Thymus (tissue), 14 donors: ENCODE measurements at places on chromosomes 7 and 10.

DNA sequence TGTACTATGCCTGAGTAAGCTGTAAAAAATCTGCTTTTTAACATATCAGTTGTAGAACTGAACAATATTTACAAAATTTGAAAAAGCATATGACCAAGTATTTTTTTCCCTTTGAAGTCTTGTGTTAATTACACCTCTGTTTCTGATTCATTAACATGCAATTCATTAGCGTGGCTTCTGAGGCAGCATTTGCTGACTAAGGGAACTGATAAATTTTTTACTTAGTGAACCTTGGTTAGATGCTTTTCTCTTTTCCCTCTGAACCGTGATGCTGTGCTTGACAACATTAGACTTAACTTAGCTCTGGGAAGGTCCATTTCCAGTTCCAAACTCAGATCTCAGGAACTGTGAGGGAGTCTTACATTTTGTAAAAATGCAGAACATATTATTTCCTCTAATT lies 28.1 kb downstream of the TWIST1 start:
- no peaks in the 10 kb centered on the region for H3K27me3 ChIP-seq
- no peak overlapping the region for H3K4me3 ChIP-seq
- H3K36me3 ChIP-seq = no peaks in the 10 kb centered on the region
- no peak for DNase-seq

- H3K27ac ChIP-seq = no peak overlapping the region
- no peaks in the 10 kb centered on the region for H3K4me1 ChIP-seq
These were observed 29.8 kb upstream of the PODXL start for GRCh38 chr7:131586259-131586658.

GRCh38 chr7:148261996-148262688 lies 328.4 kb upstream of the C7orf33 start:
- no peak overlapping the region for H3K27ac ChIP-seq
- H3K4me3 ChIP-seq = no peak overlapping the region
- no peaks in the 10 kb centered on the region for H3K36me3 ChIP-seq
- no peak for DNase-seq
- H3K27me3 ChIP-seq = no peaks in the 10 kb centered on the region

GRCh38 chr7:5482020-5482498 lies 58.4 kb upstream of the TNRC18 start:
- no peaks in the 10 kb centered on the region for H3K27me3 ChIP-seq
- DNase-seq = no peak
- H3K27ac ChIP-seq = no peak overlapping the region
- H3K4me1 ChIP-seq = peaks cover 2% of the 10 kb centered on the region
- H3K4me3 ChIP-seq = no peak overlapping the region
- H3K36me3 ChIP-seq = peaks cover 5% of the 10 kb centered on the region

DNA sequence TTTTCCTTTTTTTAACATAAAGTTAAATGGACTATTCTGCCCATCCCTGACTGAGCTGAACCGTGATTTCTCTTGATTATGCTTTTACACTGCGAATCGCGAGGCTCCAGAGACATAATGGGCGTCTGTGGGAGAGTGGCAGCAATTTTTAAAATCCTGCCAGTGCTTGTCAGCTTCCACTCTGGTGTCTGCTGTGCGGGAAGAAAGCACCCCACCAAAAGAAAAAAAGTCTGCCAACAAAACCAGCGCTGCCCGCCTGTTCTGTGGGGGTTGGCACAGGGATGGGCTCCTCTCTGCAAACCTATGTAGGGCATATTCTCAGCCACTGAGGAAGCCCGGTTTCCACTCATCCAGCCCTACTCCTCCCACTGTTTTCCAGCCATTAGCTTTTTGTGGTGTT lies 592.3 kb upstream of the GALNT17 start:
- DNase-seq = no peak
- no peak overlapping the region for H3K4me3 ChIP-seq
- no peaks in the 10 kb centered on the region for H3K4me1 ChIP-seq
- H3K27ac ChIP-seq = no peak overlapping the region
- no peaks in the 10 kb centered on the region for H3K36me3 ChIP-seq
- no peaks in the 10 kb centered on the region for H3K27me3 ChIP-seq

DNA sequence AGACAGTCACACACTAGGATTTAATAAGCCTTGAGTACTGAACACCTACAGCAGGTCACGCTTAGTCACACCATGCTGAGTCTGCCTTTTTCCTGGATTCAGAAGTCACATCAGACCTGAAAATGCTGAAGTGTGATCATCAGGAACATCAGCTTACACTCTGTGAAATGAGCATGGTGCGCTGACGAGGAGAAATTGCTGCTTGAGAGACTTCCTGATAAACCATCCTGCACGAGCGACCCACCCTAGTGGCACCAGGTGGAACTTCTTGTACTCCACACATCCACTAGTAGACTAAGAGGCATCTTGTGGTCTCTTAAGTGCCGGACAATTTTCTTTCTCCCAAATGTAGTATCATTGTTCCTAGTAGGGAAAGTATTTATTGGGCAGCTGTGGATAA lies 51.8 kb upstream of the MRLN start:
- no peak overlapping the region for H3K27ac ChIP-seq
- no peak for DNase-seq
- no peak overlapping the region for H3K4me3 ChIP-seq
- no peaks in the 10 kb centered on the region for H3K27me3 ChIP-seq

- peak overlapping the region; percentile 48 for H3K4me3 ChIP-seq
- peaks cover 2% of the 10 kb centered on the region for H3K4me1 ChIP-seq
- peak overlapping the region; percentile 62 for H3K27ac ChIP-seq
These were observed 1.6 kb downstream of the CHST15 start for GRCh38 chr10:124091646-124092249.

GRCh38 chr7:48424731-48425130 lies 253.5 kb downstream of the ABCA13 start:
- H3K4me3 ChIP-seq = no peak overlapping the region
- no peaks in the 10 kb centered on the region for H3K27me3 ChIP-seq
- no peak overlapping the region for H3K27ac ChIP-seq
- H3K4me1 ChIP-seq = no peaks in the 10 kb centered on the region

- H3K4me3 ChIP-seq = no peak overlapping the region
- no peaks in the 10 kb centered on the region for H3K27me3 ChIP-seq
- H3K36me3 ChIP-seq = no peaks in the 10 kb centered on the region
- DNase-seq = no peak
- H3K4me1 ChIP-seq = peaks cover 10% of the 10 kb centered on the region
These were observed 51.8 kb upstream of the CHST3 start for GRCh38 chr10:71912431-71912830.

GRCh38 chr7:82247814-82248433 lies 195.7 kb downstream of the CACNA2D1 start:
- no peaks in the 10 kb centered on the region for H3K36me3 ChIP-seq
- no peak for DNase-seq
- H3K27ac ChIP-seq = no peak overlapping the region
- no peaks in the 10 kb centered on the region for H3K27me3 ChIP-seq

DNA sequence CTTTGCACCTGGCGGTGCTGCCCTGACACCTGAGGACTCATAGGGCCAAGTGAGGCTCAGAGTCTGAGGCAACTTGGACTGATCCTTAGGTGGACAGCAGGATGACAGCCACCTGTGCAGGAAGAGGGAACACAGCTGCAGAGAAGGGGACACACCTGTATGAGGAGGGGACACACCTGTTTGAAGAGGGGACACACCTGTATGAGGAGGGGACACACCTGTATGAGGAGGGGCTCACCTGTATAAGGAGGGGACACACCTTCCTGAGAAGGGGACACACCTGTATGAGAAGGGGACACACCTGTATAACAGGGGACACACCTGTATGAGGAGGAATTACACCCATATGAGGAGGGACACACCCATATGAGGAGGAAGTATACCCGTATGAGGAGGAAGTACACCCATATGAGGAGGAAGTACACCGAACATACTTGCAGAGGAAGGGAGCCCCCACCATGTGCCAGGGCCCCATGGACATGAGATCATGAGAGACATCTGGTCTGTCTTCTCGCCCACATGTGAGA lies 285.9 kb downstream of the ADARB2 start:
- peaks cover 3% of the 10 kb centered on the region for H3K4me1 ChIP-seq
- H3K36me3 ChIP-seq = no peaks in the 10 kb centered on the region
- DNase-seq = no peak
- H3K27ac ChIP-seq = no peak overlapping the region
- no peak overlapping the region for H3K4me3 ChIP-seq

- H3K4me3 ChIP-seq = peak overlapping the region; percentile 34
- H3K27me3 ChIP-seq = peaks cover 69% of the 10 kb centered on the region
- no peak overlapping the region for H3K27ac ChIP-seq
- H3K36me3 ChIP-seq = no peaks in the 10 kb centered on the region
- peaks cover 9% of the 10 kb centered on the region for H3K4me1 ChIP-seq
- DNase-seq = no peak
These were observed 1.8 kb downstream of the LAMB1 start for GRCh38 chr7:108000875-108001763.

- no peak overlapping the region for H3K4me3 ChIP-seq
- H3K27me3 ChIP-seq = no peaks in the 10 kb centered on the region
- peaks cover 19% of the 10 kb centered on the region for H3K4me1 ChIP-seq
- H3K27ac ChIP-seq = no peak overlapping the region
These were observed 214.8 kb downstream of the KLF6 start for GRCh38 chr10:3570131-3570729.

DNA sequence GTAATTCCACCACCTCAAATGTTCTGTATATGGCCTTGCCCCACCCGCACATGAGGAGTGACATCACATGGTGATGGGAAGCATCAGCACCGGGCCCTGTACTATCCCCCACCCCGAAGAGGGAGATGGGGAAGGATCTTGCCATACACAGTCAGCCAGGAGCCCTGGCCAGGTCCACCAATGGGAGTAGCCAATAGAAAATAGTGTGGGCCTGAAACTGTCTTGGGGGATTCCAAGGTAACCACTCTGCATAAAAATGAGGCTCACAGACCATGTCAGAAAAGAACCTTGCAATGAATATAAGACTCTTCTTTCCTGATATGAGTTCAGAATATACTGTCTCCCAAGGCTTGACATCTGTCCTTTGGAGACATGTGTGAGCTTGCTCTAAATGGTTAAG lies 51.1 kb downstream of the ADRB1 start:
- H3K27me3 ChIP-seq = peaks cover 7% of the 10 kb centered on the region
- no peak for DNase-seq
- no peak overlapping the region for H3K4me3 ChIP-seq

DNA sequence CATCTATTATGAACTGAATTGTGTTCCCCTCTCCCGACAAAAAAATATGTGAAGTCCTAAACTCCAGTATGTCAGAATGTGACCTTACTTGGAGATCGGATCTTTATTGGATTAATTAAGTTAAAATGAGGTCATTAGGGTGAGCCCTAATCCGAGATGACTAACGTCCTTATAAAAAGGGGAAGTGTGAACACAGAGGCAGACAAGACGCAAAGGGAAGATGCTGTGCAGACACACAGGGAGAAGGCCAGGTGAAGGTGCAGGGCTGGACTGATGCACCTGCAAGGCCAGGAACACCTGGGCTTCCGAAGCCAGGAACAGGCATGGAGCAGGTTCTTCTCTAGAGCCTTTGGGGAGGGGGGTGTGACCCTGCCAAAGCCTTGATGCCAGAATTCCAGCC lies 187.8 kb downstream of the PARD3 start:
- no peaks in the 10 kb centered on the region for H3K36me3 ChIP-seq
- H3K4me3 ChIP-seq = no peak overlapping the region
- DNase-seq = no peak
- H3K27me3 ChIP-seq = no peaks in the 10 kb centered on the region
- peaks cover 2% of the 10 kb centered on the region for H3K4me1 ChIP-seq
- H3K27ac ChIP-seq = no peak overlapping the region

DNA sequence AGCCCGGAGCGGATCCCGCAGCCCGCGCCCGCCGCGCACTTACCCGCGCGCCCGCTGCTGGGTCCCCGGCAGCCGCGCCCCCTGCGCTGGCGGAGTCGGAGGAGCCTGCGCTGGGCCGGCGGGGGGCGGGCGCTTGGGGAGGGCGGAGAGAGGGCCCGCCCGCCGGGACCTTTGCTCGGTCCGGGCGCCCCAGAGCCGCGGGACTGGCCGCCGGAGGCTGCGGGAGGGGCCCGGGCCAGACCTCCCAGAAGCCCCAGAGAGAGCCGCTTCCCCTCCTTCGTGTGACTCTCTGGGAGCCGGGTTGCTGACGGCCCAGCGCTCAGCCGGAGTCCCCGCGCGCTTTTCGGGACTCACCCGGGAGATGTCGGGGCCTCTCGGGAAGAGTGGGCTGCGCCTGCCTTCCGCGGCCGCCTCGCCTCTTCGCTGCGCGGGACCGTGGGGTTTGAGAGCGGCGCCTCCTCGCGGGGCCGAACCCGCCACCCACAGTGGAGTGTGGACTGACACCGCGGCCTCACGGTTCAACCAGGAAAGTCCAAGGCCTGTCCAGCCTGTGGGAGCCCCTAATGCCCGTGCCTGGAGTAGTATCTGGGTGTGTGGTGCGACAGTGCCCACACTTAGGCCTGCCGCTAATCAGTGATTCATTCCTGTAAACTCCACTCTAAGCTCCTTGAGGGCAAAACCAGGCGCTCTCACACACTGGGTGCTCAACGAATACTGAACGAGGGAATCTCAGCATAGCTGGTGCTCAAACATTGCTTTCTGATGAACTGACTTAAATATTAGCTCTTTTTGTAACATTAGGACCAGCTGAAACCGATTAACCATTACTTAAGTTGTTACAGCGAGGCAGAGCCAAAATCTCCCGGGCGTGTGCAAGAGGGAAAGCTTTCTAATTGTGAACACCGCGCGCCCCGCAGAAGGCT lies at the start of gene GSDME:
TSS of gene GSDME (minus strand) at position 112 of the 923 bp plus-strand sequence. CDS start 7,690 bp downstream, outside the sequence.
- no peaks in the 10 kb centered on the region for H3K36me3 ChIP-seq
- H3K4me1 ChIP-seq = peaks cover 14% of the 10 kb centered on the region
- DNase-seq = no peak
- H3K4me3 ChIP-seq = peak within 1 kb of the TSS; percentile 47
- H3K27ac ChIP-seq = peak within 1 kb of the TSS; percentile 61

DNA sequence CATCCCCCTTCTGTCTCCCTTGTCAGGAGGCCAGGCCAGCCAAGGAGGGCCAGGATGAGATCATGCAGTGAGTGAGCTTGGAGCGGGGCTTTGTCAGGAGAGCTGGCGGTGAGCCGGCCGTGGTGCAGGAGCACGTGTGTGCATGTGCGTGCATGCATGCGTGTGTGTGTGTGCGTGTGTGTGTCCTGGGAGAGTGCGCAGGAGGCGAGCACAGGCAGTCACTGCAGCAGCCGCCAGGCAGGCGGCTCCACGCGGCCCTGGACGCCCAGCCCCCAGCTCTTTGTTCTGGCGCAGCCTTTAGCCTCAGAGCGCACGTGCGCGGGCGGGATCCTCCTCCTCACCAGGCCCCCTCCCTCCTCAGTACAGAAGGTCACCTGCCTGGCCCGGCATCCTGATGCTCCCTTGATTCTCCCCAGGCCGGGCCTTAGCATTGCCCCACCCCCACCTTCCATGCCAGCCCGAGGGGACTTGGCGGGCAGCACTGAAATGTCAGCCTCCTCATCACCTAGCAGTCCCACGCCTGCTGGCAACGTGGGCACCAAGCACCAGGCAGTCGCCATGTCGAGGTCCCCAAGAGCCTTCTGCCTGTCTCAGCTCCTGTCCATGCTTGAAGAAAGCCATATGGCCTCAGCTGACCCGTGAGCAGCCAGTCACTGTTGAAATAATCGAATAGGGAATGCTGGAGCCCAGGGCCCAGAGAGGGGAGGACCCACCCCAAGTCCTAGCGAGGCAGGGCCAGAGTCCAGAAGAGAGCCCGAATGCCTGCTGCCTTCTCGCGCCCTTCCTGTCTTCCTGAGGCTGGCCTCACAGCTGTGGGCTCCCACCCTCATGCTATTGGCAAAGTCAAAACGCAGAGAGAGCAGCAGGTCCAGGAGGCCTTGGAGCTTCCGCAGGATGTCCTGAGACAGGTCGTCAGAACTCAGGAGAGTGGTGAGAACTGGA lies 125.9 kb upstream of the PPIF start:
- H3K4me1 ChIP-seq = no peaks in the 10 kb centered on the region
- no peak overlapping the region for H3K4me3 ChIP-seq
- no peak for DNase-seq
- no peaks in the 10 kb centered on the region for H3K27me3 ChIP-seq
